Astrocyte of the cerebellum (primary cell): ENCODE measurements at places on chromosomes 7 and 10.

DNA sequence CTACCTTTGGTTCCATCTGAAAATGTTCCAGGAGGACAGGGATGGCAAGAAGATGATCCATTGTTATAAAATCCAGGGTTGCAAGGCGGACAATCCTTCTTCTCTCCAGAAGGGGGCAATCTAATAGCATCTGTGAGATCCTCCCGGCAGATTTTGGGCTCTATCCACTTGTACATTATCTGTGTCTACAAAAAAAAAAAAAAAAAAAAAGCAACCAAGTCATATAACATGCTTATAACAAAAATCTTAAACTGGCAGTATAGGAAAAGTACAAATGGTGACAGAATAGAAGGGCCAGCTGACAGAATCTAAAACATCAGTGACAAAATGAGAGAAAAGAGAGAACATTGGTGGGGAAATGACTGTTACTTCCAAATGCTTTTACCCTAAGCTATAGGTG, 132.7 kb downstream of the ELAPOR2 start:
- DNase-seq, result peak; percentile 37

DNA sequence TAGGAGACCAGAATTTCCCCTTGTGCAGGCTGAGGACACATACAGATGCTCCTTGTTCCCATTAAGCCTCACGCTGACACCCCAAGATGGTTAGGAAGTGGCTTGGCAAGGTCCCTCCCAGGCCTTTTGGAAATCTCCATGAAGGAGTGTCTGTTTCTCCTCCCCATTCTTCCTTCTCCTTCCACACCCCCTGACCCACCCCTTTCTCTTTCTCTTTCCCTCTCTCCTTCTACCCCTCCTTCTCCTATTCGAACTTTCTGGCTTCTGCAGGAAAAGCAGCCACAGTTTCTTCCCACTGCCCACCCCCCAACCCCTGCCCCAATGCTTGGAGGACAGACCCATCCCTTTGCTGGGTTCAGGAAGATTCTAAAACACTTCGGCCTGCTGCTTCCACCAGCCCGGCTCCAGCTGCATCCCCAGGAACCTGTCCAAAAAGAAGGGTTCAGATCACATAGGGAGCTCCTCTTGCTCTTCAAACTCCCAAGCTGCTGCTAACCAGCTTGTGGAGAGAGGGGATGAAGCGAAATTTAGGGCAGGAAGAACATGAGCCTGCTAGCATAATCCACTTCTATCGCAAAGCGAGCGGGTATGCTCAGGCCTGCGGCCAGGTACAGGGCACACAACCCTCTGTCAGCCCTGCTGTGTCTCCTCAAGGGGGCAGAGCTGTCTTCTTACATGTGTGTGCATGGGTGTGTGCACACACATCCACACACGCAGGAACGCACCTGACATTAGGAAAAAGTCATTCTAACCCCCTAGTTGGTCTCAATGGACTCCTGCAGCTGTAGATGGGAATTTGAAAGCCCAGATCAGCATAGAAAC, 80.4 kb downstream of the PPP1R3C start:
- DNase-seq, result no peak

DNA sequence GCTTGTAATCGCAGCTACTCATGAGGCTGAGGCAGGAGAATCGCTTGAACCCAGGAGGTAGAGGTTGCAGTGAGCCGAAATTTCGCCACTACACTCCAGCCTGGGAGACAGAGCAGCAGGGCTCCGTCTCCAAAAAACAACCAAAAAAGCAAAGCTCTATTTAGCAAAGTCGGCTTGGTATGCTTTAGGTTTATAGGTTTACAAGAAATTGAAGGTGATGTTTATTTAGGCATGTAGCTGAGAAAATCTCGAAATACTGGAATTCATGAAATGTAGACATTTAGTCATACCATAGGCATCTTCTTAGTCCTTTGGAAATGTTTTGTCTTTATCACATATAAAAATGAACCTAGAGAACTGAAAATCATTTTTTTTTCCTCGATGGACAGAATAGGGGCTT, 453.8 kb upstream of the ANKRD30A start:
- DNase-seq, result no peak

- DNase-seq, result no peak
Measured at GRCh38 chr7:132333301-132333700, 243.0 kb downstream of the PLXNA4 start.

- no peak for DNase-seq
Measured at GRCh38 chr7:32957326-32958045, at the start of gene FKBP9. Gene FKBP9 (plus strand): TSS chr7:32957440. CDS start chr7:32957574, 134 bp downstream.

- no peak for DNase-seq
Measured at GRCh38 chr7:17832820-17833355, 107.4 kb downstream of the SNX13 start.

- no peak for DNase-seq
Measured at GRCh38 chr7:33862946-33863814, 42.2 kb upstream of the BMPER start.

GRCh38 chr7:101121991-101122932, 4.6 kb upstream of the SERPINE1 start:
- peak; percentile 84 for DNase-seq

DNA sequence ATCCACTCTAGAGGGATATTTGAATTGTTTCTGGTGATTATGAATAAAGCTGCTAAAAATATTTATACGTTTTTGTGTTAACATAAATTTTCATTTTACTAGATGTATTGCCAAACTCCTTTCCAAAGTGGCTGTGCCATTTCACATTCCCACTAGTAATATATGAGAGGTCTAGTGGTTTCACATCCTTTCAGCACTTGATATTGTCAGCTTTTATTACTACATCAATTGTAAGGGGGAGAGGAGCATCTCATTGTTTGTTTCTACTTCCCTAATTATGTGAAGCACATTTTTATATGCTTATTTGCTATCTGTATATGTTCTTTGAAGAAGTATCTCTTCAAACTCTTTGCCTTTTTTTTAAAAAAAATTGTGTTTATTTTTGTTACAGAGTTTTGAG, 184.5 kb downstream of the ADK start:
- DNase-seq, result no peak

DNA sequence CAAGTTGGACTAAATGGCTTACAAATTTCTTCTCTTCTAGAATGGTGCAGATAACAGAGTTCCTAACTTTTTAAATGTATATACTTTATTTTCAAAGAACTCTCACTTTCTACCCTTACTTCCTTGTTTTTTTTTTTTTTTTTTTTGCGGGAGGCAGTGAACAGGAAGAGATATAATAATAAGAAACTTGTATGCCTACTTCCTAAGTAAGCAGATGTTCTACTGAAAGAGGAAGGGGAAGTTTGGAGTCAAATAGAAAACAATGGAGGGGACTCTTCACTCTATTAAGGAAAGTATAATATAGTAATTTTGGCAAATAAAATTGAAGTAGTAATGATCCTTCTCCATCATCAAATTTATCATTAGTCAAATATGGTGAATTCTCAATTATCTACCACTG, 754.0 kb downstream of the KCNMA1 start:
- no peak for DNase-seq

- DNase-seq, result no peak
Measured at GRCh38 chr10:103168438-103168837, 24.6 kb downstream of the NT5C2 start.

GRCh38 chr10:120999868-121000267, 148.7 kb downstream of the WDR11 start:
- no peak for DNase-seq

GRCh38 chr10:79129361-79129997, 60.7 kb downstream of the ZMIZ1 start:
- DNase-seq, result no peak

DNA sequence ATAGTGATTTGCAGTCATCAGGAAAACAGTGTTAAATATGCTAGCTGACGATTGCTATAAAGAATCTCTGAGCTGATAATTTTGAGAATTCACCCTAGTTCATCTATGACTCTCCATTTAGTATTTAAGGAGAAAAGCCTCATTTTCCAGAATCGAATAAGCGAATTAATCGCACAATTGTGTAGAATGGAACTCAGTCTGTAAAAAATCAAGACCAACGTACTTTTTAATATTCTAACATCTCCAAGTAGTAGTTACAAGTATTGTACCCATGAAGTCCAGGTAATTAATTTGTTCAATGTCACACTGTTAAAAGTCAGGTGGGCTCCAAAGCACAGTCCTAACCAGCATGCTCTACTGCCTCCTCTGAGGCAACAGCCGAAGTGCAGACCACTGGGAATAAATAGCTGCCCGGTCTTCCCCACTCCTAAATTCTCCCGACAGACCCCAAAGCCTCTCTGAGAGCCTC, 380 bp upstream of the AGBL3 start:
- no peak for DNase-seq

GRCh38 chr10:112434988-112435619, 11.6 kb downstream of the ZDHHC6 start:
- DNase-seq, result peak; percentile 24

- DNase-seq, result no peak
Measured at GRCh38 chr7:57496395-57496794, 46.4 kb downstream of the ZNF716 start.

- DNase-seq, result peak; percentile 41
Measured at GRCh38 chr7:20030915-20031362, 186.2 kb downstream of the MACC1 start.

- peak; percentile 56 for DNase-seq
Measured at GRCh38 chr7:131859147-131859821, 302.9 kb upstream of the PODXL start.

GRCh38 chr7:158102897-158103296, 484.7 kb downstream of the PTPRN2 start:
- DNase-seq, result no peak

GRCh38 chr10:84059526-84059925, 79.8 kb upstream of the GHITM start:
- no peak for DNase-seq
